NCI-H524 (cell line): ENCODE measurements at places on chromosomes 2 and 18.

DNA sequence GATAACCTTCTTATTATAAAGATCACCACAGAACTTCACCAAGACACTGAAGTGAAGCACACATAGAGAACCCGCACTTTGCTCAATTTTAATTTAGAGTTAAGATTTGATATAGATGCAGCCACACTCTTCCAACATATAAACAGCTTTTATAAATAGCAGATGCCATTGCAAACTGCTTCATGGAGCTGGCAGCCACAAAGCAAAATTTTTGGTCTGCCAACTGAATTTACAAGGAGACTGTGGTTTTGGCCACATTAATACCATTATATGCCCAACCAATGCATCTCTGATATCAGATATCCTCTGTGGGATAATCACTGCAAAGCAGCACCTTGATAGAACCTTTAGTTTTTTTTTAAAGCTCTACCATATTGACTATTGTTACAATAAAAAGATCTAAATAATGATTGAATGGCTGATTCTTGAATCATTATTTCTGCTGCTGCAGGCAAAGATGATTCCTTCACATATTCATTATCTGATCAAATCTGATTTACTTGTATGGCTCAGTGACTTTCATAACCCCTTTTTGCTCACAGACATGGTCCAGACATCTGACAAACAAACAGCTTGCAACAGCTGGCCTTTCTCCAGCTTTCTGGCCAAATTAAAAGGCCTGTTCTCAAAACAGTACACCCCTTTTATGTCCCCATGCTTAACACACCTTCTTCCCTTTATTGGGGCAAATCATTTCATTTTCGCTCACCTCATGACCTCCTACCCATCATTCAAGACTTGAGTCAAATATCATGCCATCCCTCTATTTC, 88.4 kb downstream of the METTL4 start:
- DNase-seq, result no peak

DNA sequence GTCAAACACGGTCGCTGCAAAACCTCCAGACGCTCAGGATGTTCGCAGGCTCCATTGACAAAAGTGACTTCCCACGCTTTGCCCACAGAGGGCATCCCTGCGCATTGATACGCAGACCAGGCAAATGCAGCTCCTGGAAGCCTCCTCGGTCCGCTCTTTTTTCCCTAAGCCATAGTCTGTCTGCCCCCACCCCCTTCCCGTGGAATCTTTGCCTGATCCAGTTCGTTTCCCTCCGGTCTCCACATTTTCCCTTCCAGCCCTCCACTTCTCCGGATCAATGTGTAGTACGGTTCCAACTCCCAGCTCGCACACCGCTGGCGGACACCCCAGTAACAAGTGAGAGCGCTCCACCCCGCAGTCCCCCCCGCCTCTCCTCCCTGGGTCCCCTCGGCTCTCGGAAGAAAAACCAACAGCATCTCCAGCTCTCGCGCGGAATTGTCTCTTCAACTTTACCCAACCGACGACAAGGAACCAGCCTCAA, at the start of gene DCC:
DCC (plus strand) TSS at position 307 of the 481 bp plus-strand sequence. CDS start 591 bp downstream, outside the sequence.
- peak; percentile 88 for DNase-seq

- no peak for DNase-seq
Measured at GRCh38 chr2:5869936-5870335, 177.8 kb downstream of the SOX11 start.

DNA sequence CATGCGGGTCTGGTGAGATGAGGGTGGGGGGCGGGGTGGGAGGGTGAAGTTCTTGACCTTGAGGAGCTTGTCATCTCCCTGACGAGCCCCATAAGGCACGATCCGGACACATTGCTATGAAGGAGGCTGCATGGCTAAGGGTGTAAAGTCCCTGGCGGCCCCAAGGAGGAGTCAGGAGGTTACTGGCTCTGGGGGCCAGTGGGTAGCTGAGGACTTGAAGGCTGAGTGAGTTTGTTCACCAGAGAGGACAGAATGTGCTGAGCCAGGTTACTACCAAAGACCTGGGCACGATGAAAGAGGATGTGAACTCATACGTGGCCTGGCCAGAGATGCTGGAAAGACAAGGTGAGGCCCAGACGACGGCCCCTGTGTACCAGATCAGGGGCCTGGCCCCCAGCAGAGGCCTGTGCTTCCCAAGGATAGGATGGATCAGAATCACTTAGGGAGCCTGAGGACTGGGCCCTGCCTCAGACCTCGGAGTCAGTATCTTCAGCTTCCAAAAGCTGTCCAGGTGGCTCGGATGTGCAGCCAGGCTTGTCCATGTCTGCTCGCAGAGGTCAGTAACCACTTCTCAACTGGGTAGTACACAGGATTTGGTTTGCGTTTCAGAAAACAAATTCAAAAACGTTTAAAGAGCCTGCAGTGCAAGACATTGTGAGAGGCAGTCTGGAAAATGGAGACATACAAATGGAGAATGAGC, 110.9 kb downstream of the RNF144A start:
- no peak for DNase-seq

DNA sequence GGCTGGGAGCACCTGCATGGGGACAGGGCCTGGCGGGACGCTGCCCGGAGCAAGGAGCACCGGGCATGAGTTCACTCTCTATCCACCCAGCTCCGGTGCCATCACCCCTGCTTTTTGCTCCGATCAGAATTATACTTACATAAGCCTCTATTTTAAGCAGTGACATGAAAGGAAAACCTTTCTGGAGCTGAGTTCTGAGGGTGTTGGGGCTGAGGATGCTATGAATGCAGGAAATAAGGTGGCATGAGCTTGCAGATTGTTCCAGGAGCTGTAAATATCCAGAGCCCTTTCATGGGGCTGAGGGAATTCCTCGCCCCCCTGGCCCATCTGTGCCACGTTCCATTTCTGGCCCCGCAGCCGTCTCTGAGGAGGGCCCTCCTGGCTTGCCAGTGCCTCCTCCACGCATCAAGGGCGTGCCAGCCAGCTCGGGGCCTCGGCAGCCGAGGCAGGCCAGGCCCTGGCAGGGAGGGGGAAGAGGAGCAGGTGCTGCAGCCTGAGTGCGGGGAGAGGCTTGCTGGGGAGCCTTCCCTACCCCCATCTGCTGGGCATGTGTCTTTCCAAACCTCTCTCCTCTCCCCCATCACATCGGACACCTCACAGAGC, 91.7 kb upstream of the MCFD2 start:
- peak; percentile 88 for DNase-seq

DNA sequence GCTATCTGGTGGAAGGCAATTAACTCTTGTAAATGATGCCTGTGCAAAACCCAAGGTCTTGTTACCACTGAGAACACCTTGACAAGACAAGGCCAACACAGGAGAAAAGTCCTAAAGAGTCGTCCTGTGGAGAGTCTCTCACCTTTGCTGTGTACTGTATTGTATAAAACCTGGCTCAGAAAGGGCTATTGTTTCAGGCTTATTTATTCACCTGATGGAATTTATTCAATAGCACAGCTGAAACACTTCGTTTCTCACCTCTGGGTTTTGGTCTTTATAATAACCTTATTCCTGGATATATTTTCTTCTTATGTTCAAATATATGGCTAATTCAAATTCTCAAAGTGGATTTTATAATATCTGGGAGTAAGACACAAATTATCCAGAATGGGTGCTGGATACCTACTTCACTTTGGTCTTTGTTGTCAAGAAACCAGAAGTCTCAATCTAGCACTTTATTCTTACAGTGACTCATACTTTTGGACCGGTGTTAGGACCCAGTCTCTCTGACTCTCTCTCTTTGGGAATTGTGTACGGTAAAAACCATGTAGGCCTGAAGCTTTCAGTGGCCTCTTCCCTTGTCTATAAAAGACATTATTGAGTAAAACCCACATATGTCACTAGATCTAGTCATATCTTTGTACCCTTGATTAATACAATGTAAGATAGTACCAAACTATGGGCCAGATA, 16.1 kb upstream of the STAT4 start:
- no peak for DNase-seq

GRCh38 chr2:233498126-233498525, 68.5 kb downstream of the USP40 start:
- DNase-seq, result no peak

- no peak for DNase-seq
Measured at GRCh38 chr2:147884830-147885229, 40.0 kb downstream of the ACVR2A start.

- no peak for DNase-seq
Measured at GRCh38 chr2:16149349-16150243, 209.2 kb downstream of the MYCN start.

- no peak for DNase-seq
Measured at GRCh38 chr2:239157771-239158170, 243.0 kb downstream of the HDAC4 start.

DNA sequence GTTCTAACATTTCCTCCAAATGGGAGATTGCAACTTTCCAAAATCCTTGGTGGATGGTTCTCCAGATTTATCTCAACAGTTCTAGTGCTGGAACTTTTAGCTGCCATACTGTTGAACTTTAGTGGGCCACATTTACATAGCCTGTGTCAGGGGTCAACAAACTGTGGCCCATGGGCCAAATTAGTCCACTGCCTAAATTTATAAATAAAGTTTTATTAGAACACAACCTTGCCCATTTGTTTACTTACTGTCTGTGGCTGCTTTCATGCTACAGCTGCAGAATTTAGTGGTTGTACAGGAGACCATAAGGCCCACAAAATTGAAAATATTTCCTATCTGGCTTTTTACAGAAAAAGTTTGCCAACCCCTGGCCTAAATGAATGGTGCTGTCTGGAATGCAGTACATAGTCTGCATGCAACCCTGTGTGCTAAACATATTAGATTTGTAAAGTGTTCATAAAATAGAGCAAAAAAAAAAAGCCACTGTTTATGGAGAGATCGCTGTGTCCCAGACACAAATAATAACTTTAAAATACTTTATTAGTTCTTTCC, 30.3 kb downstream of the MGAT5 start:
- no peak for DNase-seq

- DNase-seq, result no peak
Measured at GRCh38 chr2:58107803-58108710, 61.5 kb downstream of the VRK2 start.

DNA sequence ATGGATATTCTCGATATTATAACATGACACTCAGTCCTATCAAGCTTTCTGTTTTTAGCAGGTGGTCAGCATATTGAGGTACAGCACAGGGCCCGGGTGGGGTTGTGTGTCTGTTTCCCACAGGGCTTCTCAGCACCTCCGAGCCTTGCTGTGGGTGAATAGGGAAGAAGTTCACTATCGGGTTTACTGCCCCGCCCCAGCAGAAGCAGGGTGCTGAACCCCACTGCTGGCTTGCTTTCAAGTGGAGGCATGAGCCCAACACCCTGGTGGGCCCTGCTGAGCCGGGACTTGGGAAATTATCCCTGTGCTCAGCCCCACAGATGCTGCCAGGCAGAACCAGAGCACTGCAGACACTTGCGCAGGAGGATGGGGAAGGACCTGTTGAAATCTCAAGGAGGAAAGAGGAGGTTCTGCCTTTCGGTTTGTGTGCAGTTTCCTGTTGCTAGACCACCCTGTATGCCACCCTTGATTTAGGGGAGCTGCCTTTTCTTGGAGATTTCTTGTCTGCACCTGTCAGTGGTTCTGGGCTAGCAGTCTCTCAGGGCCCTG, 270.3 kb upstream of the SALL3 start:
- no peak for DNase-seq

DNA sequence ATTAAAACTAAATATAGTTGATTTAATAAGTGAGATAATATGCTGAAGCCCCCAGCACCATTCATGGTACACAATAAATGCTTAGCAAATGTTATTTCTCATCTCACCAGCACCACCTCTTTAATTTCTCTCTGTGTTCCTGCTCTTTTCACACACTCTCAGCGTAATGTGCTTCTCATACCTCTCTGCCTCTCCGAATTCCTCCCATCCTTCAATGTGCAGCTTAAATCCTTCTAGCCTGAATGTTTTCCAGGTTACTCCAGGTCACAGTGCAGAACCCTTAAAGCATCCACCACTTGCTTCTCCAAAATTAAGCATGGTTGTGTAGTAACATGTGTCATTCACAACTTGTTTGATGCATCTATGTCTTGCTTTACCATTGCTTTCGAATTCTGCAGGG, 119.6 kb downstream of the MCFD2 start:
- no peak for DNase-seq

DNA sequence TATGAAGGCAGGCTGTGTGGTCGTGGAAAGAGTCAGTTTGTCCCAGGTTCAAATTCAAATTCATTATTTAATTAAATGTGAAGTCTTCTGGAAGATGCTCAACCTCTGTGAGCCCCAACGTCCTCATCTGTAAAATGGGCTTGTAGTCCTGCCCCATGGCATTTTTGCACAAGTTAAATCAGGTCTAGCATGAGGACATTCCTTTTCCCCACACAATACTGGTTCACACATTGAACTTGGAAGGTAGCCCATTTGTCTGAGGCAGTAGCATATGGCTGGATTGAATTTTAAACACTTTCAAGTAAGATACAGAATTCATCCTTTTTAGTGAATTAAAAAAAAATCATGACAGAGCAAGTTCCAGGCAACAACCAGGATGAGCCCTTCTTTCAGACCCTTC, 665.4 kb upstream of the HS6ST1 start:
- DNase-seq, result no peak

GRCh38 chr18:79522451-79523205, 126.9 kb downstream of the NFATC1 start:
- no peak for DNase-seq

- no peak for DNase-seq
Measured at GRCh38 chr18:21820811-21821143, 80.2 kb downstream of the MIB1 start.

- DNase-seq, result peak; percentile 56
Measured at GRCh38 chr2:226352941-226353560, 446.6 kb downstream of the IRS1 start.

GRCh38 chr2:223597076-223597475, 5.1 kb downstream of the SCG2 start:
- no peak for DNase-seq
